GF-D8 (cell line): ENCODE measurements at places on chromosomes 6 and 20.

DNA sequence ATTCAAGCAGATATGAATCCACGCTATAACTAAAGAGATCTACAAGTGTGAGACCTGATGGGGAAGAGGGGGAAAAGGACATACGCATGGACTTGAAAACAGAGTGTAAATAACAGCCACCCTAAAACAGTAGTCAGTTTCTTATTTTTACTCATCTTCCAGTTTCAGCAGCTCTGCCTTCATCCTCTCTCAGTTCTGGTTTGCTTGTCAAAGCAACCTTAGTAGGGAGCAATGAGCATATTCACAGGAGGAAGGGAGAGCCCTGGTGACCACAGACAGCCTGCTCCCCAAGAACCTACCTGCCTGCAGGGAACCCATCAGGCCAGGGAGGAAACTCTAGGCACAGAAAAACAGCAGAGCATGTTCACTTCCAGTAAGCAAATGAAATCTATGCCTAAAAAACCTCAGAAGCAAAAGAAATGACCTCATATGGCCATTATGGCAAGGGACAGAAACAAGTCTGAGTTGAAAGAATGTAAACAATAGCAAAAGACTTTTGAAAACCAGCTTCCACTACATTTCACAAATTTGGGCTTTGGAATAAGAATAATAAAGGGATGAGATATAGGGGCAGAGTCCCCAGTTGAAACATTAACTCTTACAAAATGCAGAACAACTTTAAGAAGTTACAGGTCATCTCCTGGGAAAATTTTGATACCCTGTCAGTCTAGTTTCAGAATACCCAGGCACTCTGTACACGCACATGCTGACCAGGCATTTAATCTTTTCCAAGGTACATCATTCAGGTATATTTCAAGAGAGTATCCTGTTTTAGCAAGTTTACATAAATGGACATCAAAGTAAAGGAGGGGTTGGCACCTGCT is 120.8 kb upstream of the BCLAF1 start:
- no peak for DNase-seq

DNA sequence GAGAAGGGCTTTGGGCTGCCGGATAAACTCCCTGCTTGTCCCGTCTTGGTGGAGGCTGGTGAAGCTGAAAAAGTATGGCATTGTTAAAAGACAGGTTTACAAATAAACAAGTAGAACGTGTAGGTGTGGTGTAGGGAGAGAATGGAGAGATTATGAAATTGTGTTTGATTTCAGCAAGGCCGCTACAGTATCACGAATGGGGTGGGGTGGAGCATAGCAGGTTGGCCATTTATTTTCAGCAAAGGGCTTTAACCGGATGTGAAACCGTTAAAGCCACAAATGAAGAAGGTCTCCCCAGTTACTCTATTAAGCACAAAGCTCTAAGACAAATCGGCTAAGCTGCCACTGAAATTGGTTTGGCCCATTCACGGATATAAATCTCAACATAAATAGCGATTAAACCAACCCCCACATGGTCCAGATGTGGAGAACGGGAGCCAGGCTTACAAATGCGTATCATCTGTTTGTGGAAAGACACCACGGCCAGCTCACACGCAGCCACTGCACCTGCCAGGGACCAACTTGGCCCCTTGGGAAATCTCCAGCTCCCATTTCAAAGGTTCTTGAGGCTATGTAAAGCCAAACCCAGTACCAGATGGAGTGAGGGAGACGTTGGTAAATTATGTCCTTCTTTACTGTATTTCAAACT is 94.0 kb downstream of the ZMYND8 start:
- no peak for DNase-seq

DNA sequence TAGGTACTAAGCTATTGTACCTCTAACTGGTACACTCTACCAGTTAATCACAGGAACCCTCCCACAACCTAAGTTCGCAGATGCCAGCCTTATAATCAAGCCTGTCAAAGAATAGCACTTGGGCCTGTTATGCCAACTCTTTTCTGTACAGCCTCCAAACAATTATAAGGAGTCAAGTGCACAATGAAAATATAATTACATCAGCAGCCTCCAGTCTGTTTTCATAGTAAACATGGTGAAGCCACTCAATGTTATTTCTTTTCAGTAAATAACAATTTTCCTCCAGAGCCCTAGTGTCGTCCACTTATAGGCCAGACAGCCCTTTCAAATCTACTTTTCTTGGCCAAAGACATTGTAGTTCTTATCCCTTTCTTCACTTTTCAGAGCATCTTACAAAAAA is 82.7 kb upstream of the CARMIL1 start:
- no peak for DNase-seq

DNA sequence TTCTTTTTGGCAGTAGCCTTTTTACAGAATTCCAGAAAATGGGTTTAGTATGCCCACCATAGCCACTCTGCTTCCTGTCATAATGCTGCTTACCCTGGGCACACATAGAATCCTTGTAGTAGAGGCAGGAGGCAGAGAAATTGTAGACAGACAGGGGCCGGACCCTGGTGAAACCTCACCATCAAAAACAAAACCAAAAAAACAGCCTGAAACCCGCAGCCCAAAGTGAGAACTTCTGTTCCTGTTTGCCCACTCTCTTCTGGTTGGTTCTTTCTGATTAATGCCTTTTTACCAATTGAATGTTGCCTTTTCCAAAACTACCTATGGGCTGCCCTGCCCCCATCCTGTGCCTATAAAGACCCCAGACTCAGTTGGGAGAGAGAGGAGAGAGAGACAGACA is 188.2 kb downstream of the CDKAL1 start:
- no peak for DNase-seq

GRCh38 chr6:25085756-25086155 is 150.0 kb upstream of the RIPOR2 start:
- DNase-seq: peak; percentile 26

- no peak for DNase-seq
Measured at GRCh38 chr20:59192533-59192896, 28.9 kb downstream of the ZNF831 start.

GRCh38 chr20:50784464-50784863 is 10.4 kb upstream of the BCAS4 start:
- DNase-seq: no peak

DNA sequence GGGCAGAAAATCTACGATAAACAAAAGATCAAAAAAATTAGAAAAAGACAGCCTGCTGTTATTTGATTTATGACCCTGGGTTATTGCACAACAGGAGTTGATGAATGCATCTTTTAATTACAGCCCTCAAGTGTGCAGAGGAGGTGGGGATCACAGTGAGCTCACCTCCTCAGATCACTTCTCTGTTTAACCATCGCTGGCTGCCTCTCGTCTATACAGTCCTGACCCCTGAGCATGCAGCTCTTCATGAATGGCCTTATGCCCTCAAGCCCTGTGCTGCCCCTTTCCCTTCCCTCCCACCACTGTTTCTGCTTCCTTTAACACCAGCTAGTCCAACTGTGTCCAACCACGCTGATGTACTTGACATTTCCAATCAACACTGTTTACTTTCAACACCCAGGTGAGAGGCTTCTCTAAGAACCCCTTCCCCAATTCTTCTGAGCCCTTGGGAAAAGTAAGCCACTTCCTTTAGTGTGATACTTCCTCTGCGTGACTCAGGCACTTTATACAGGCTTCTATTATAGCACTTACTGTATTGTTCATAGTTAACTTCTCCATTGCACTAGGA is 60.6 kb upstream of the RIPOR2 start:
- DNase-seq: no peak

DNA sequence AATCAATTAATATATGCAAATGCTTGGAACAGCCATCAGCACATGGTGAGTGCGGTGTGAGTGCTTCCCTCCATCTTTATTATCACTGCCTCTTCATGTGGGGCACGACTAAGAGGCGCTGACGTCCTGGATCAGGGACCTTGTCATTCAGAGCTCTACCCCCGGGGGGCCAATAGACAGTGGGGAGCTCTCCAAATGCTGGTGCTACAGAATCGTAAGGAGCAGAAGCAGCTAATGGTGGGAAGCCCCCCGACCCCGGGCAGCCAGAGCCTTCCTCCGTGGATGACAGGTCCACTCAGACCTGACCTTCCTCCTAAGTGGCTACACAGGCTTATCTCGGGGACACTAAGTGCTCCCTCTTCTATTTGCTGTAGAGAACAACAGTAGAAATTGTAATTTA is 257.5 kb upstream of the PMEPA1 start:
- DNase-seq: no peak

DNA sequence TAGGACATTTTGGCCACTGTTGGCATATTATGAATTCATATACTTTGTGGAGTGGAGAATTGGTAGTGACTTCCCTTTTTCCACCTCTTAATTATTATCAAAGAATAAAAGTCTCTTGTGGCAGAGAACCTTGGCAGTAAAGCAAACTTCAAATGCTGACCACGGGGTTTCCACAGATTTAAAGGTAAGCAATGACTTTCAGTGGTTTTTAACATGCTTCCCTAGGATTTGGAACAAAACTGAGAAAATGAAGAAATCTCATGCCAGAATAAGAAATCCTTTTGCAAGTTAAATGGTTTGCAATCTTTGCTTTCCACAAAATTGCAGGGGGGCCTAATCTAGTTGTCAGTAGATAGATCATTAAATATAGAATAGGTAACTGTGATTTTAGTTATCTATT is 2.0 kb upstream of the SDC4 start:
- no peak for DNase-seq

GRCh38 chr6:15363164-15363522 is 117.3 kb downstream of the JARID2 start:
- no peak for DNase-seq

GRCh38 chr20:8151372-8151771 is 19.3 kb downstream of the PLCB1 start:
- DNase-seq: no peak

DNA sequence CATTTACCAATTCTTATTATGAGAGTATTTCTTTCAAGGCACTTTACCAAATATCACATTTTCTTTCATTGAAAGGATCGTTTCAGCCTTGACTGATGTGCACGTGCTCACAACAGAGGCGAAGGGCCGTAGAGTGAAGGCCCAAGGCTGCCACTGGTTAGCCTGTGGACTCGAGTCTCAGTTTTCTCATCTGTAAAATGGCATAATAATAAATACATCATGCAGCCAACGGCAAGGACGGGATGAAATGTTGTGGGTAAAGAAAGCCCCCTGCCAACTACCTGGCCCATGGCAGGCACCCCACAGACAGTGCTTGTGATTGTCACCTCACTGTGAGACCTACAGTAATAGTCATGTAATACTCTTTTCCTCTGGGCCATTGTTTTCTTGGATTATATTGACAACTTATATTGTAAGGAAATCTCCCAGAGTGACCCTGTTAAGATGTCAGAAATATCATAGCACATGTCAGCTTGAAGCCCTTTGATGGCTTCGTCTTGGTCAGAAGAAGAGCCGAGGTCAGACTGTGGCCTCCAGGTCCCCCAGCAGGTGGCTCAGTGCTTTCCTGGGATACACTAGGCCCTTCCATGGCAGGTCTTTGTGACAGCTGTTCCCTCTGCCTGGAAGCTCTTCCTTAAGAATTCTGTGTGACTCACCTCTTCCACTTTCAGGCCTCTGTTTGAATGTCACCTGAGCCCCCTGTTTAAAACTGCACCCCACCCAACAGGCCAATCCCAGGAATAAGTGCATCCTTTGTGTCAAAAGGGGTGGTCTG is 36.3 kb downstream of the FAM50B start:
- no peak for DNase-seq

GRCh38 chr6:10505529-10505928 is 15.6 kb upstream of the GCNT2 start:
- DNase-seq: no peak

GRCh38 chr6:36938536-36938935 is 16.0 kb upstream of the PI16 start:
- DNase-seq: no peak

DNA sequence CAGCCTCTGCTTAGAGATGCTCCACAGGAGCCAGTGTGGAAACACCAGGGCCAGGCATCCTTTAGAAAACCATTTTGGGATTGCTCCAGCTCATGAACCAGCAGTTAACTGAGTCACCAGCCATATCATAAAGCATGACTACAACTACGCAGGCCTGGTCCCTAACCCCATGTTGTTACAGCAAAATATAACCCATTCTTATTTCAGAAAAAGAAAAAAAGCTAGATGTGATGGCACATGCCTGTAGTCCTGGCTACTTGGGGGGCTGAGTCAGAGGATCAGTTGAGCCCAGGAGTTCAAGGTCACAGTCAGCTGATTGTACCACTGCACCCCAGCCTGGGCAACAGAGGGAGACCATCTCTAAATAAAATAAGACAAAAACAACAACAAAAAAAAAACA is 36.8 kb downstream of the C6orf15 start:
- no peak for DNase-seq

GRCh38 chr20:19453862-19454261 is 241.4 kb downstream of the SLC24A3 start:
- DNase-seq: no peak

- DNase-seq: no peak
Measured at GRCh38 chr20:63979229-63979556, 249 bp downstream of the SAMD10 start.

DNA sequence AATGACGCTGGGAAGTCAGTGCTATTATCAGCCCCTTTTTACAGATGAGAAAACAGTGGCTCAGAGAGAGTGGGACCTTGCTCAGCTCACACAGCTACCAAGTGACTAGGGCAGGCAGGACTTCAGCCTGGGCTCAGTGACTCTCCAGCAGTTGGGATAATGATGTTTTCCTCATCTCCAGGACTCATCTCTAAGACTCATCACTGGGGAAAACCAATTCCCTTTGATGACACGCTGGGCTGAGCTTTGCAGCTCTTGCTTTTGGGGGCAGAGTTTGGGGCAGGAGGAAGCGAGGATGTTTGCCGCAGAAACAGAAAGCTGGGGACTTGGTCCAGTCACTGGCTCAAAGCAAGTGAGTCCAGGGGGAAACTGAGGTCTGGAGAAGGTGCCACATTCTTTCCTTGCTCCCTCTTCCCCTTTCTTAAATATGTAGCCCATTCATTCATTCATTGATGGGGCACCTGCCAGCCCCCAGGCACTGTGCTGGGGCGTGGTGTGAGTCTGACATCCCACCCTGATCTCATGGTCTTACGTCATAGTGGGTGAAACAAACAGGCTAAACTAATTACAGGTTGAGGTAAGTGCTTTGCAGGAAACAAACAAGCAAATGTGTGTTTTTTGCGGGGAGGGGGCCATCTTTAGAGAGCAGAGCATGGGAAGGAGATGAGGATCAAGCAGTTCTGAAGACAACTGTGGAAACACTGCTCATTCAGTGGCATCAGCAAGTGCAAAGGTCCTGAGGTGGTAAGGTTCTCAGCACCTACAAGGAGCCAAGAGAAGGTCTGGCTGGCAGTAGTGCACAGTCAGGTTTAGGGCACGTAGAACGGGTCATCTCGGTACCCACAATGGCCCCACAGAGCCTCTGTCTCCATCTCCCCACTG is 74.4 kb upstream of the PMEPA1 start:
- DNase-seq: no peak
